ENCODE measurements at places on chromosomes 2 and 18. TPM values are rescaled to one million over a fixed set of nuclear protein-coding genes. Genes with fewer than 3 reads are reported as not detected.

THADA gene
- total RNA-seq = 35.6 TPM

- DNase-seq = no peak
- no peaks in the 10 kb centered on the region for H3K27me3 ChIP-seq
- no peaks in the 10 kb centered on the region for H3K36me3 ChIP-seq
- H3K4me1 ChIP-seq = no peaks in the 10 kb centered on the region
- no peak overlapping the region for H3K27ac ChIP-seq
Measured at GRCh38 chr2:225678792-225679191, 279.3 kb downstream of the NYAP2 start.

CABYR gene
- 7.8 TPM for total RNA-seq

REG3A gene
- total RNA-seq = 4.0 TPM

C2orf81 gene
- total RNA-seq = 10.4 TPM

C2orf78 gene
- total RNA-seq = not detected

NEB gene
- 1.6 TPM for total RNA-seq

GRCh38 chr18:35436076-35436649, 59.0 kb upstream of the ZNF396 start:
- no peaks in the 10 kb centered on the region for H3K4me1 ChIP-seq
- no peak for DNase-seq
- H3K27ac ChIP-seq = no peak overlapping the region
- no peak overlapping the region for H3K4me3 ChIP-seq

DNA sequence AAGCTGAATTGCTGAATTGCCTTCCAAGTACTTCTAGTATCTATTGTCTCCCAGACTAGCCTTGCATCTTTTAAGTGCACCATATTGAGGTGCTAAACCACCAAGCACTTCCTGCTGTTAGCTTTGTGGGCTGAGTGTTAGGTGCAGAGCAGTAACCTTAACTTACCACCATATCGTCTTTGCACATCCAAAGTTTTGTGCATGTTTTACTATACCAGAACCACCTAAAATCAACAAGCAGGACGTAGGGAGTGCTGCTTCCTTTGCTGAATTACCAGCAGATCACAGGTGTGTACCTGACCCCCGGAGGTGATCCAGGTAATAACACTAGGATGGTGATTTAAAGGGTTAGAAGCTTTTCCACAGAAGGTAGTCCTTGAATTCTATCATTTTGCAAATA, 359.9 kb upstream of the HNRNPA3 start:
- H3K4me1 ChIP-seq = peaks cover 7% of the 10 kb centered on the region
- H3K36me3 ChIP-seq = no peaks in the 10 kb centered on the region
- DNase-seq = no peak
- peaks cover 8% of the 10 kb centered on the region for H3K27me3 ChIP-seq
- no peak overlapping the region for H3K4me3 ChIP-seq

GRCh38 chr2:61536180-61536571, 2.0 kb downstream of the XPO1 start:
- H3K4me1 ChIP-seq = peaks cover 17% of the 10 kb centered on the region
- peaks cover 9% of the 10 kb centered on the region for H3K27me3 ChIP-seq
- peak overlapping the region; percentile 99 for H3K27ac ChIP-seq
- DNase-seq = no peak
- H3K4me3 ChIP-seq = peak overlapping the region; percentile 99
- H3K36me3 ChIP-seq = peaks cover 17% of the 10 kb centered on the region

PAX8 gene
- total RNA-seq = 2.1 TPM

GRCh38 chr2:166082736-166083135, 45.1 kb downstream of the SCN1A start:
- no peaks in the 10 kb centered on the region for H3K36me3 ChIP-seq
- no peak overlapping the region for H3K27ac ChIP-seq
- no peak for DNase-seq
- H3K27me3 ChIP-seq = peaks cover 3% of the 10 kb centered on the region

DNA sequence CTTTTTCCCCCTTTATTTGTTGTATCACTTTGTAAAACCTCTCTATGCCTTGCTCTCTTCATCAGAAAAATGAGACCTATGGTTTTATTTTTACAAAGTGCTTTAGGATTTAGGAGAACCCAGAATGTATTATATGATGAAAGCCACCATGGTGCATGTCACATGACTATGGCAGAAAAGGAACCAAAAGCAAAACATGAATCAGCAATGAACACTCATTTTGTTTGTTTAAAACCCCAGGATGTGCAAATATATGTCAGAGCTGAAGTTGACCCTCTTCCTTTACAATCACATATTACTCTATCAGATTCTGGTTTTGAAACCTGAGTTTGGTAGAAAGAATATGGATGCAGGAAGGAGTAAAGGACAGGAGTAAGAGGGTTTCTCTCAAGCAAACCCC, 70.0 kb downstream of the FIGN start:
- no peaks in the 10 kb centered on the region for H3K27me3 ChIP-seq
- no peak overlapping the region for H3K4me3 ChIP-seq

- no peaks in the 10 kb centered on the region for H3K36me3 ChIP-seq
- DNase-seq = no peak
- H3K27me3 ChIP-seq = no peaks in the 10 kb centered on the region
- H3K4me3 ChIP-seq = no peak overlapping the region
- no peaks in the 10 kb centered on the region for H3K4me1 ChIP-seq
Measured at GRCh38 chr2:227280895-227281294, 44.2 kb upstream of the MFF start.

GRCh38 chr2:159133797-159134196, 152.7 kb downstream of the WDSUB1 start:
- H3K4me1 ChIP-seq = peaks cover 59% of the 10 kb centered on the region
- H3K27ac ChIP-seq = peak overlapping the region; percentile 38
- no peak for DNase-seq

ELOA2 gene
- not detected for total RNA-seq

HES6 gene
- total RNA-seq = 24.4 TPM

DNA sequence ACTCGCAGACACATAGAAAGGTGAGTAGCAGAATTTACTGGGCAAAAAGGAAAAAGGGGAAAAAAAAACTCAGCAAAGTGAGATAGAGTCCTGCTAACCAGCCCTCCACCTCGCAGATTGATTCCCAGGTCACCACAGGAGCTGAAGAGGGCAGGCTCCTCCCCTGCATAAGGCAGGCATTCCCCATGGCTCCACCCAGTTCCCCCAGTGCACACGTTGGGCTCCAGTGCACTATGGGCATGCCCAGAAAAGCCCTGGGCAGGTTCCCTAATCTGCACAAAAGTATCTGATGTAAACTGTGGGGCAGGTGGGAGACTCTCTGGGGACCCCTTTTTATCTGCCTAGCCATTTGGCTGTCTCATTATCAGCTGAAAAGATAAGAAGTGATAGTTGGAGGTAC, 461.2 kb upstream of the TMEFF2 start:
- H3K36me3 ChIP-seq = no peaks in the 10 kb centered on the region
- peaks cover 14% of the 10 kb centered on the region for H3K4me1 ChIP-seq
- no peak for DNase-seq
- no peak overlapping the region for H3K27ac ChIP-seq
- H3K27me3 ChIP-seq = no peaks in the 10 kb centered on the region

- H3K27me3 ChIP-seq = peaks cover 55% of the 10 kb centered on the region
- H3K4me3 ChIP-seq = peak overlapping the region; percentile 89
Measured at GRCh38 chr2:172234716-172235691, 132.3 kb upstream of the DLX2 start.

DNA sequence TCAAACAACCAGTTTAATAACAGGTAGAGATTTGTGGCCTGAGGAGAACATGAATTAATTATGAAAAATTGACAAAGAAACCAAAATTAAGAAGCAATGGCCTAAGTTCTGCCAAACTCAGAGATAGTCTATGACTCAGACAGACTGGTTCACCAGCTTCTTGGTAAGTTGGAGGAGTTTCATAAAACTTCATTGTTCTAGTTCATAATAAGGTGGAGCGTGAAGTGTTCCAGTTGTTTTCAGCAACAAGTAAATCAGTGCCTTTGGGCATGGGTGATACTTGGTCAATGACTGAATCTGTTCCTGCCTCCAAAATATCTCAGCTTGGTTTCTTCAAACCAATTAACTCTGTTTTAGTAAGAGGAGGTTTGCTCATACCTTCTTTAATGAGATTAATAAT, 40.0 kb downstream of the SLC40A1 start:
- no peak for DNase-seq
- no peak overlapping the region for H3K4me3 ChIP-seq
- H3K27me3 ChIP-seq = no peaks in the 10 kb centered on the region
- H3K4me1 ChIP-seq = peaks cover 4% of the 10 kb centered on the region
- H3K36me3 ChIP-seq = no peaks in the 10 kb centered on the region
- no peak overlapping the region for H3K27ac ChIP-seq

- H3K4me1 ChIP-seq = no peaks in the 10 kb centered on the region
- DNase-seq = no peak
- H3K4me3 ChIP-seq = no peak overlapping the region
- H3K27ac ChIP-seq = no peak overlapping the region
- no peaks in the 10 kb centered on the region for H3K27me3 ChIP-seq
Measured at GRCh38 chr2:73260338-73260984, 23.8 kb downstream of the FBXO41 start.

GRCh38 chr2:175855236-175855635, 146.8 kb downstream of the LNPK start:
- H3K4me1 ChIP-seq = peaks cover 41% of the 10 kb centered on the region
- H3K27ac ChIP-seq = no peak overlapping the region
- no peak for DNase-seq

DNA sequence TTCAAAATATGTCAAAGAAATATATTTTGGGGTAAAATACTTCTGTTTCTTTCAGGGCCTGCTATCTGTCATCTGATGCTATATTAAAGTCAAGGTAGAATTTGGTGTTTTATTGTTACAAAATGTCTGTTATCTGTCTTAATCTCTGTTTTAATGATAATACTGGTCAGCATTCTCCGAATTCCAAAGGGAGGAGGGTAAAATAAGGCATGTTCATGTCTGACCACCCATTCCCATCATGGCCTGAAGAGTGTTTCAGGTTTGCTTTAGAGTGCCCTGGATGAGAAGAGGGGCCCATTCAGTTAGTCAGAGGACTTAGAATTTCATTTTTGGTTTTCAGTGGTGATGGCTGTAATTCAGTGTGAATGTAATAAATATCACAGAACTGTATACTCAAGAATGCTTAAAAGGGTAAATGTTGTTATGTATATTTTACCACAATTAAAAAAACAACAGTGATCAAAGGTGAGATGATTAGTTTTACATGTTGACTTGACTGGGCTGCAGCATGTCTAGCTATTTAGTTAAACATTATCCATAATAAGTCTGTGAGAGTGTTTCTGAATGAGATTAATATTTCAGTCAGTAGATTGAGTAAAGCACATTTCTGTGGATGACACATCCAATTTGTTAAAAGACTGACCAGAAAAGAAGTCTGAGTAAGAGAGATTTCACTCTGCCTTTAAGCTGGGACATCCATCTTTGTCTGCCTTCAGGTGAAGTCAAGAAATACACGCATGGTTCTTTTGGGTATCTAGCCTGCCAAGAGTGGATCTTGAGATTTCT, 467.9 kb upstream of the SYT4 start:
- H3K36me3 ChIP-seq = no peaks in the 10 kb centered on the region
- H3K27me3 ChIP-seq = no peaks in the 10 kb centered on the region
- no peak overlapping the region for H3K27ac ChIP-seq
- DNase-seq = no peak
